AG20443 (cell line): ENCODE measurements at places on chromosomes 16 and 17.

DNA sequence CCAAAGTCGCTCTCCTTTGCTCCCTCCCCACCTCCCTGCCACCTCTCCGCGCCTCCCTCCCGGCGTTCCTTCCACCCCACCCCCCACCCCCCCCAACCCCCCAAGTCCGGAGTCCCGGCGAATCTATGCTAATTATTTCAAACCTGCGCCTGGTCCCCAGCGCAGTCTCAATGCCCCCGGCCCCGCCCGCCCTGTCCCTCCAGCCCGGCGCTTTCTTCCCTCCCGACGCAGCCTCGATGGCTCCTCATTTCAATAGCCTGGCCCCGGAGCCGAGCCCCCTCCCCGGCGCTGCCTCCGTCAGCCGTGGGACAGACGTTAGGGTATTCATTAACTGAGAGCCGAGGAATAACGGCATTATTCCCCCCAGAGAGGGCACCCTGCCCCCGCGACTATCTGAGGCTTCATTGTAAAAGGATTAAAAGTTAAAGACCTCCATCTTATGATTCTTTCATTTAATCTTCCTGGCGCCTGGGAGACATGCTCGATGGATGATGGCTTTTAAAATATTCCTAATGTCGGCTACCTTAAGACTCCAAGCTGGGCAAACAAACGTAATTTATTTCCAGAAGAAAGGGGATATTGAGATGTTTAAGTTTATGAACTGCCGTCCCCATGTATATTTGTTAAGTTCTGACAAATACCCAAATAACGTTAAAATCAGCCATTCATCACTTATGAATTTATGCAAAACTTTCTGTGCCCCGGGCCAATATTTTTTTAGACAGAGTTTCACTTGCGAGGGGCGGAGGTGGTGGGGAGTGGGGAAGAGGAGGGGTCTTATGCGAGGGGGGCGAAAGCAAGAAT, 3.4 kb downstream of the NOG start:
- DNase-seq: no peak

DNA sequence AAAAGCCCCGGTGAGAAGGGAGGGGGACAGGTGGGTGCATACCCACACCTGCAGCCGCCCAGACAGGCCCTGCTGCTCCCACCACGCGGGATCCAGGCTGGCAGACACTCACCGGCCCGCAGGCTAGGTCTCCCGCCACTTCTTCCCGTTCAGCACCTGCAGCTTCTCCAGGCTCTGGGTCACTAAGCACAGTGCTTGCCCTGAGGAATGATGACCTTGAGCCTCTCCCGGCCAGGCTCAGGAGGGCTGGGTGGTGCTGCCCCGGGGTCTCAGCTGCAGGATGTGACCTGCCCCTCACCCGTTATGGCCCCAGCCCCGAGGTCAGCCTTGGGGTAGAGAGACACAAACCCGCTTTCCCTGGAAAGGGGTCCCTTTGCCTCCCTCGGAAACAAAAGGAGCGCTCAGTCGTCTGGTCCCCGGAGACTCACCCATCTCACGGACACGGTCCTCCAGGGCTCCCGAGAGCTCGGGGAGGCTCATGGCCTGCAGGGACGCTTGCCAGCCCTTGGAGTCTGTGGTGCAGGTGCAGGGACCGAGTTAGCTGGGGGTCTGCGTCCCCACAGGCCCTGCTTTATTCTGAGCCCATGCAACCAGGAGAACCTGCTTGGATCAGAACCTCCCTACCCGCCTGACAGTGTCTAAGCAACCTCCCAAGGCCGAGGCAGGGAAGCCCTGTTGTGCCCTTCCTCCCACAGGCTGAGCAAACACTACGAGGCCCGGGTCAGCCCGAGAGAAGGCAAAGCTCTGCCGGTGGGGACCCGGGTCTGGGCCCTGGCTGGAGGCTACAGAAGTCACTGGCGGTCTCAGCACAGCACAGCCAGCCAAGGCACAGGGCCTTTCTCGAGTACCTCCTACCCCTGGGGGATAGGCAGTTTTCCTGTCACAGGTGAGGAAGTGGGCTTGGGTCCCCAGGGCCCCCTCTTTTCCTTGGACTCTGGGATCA, 3.8 kb downstream of the NUDT16L1 start:
- DNase-seq: no peak

DNA sequence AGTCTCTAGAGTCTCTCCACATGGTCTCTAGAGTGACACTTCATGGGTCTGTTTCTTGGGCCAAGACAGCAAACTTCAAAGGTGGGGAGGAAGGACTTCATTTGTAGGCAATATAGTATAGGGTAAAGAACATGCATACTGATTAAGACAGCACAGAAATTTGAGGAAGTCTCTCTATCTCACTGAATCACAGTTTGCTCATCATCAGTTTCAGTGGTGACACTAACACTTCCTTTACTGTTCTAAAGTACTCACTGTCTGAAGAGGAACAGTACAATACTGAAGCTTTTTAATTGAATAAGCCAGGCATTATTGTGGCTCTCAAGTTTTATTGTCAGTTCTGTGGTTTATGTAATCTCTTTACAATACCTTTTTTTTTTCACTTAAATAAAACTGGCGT, 656.4 kb upstream of the CDH8 start:
- DNase-seq: no peak

- DNase-seq: peak; percentile 54
These were observed 727 bp downstream of the CORO7 start for GRCh38 chr16:4415538-4416199.

DNA sequence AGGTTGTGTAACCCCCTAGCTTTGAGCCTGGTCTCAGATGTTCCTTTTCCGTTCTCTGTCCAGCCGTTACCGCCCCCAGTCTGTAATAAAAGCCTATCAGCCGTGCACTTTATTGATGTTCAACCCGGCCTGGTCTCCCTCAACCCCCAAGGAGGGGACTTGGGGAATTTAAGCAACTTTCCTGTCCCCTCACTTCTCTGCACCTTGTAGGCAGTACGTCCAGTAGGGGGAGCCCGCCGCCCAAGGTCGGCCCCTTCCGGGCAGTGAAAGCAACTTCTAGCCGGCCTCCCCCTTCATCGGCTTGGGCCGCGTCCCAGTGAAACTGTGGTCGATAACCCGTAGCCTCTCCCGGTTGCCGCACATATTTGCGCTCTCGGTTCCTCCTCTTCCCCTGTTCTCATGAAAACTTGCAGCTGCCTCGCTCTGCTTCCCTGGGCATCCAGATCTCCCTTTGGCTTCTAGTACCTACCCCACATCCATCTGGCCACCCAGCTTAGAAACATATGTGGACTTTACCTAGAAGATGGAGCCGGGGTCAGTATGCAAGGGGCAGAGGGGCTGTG, 7.9 kb downstream of the PNPO start:
- DNase-seq: peak; percentile 90

GRCh38 chr17:82154881-82155331, 56.9 kb upstream of the FASN start:
- DNase-seq: no peak

GRCh38 chr16:69599731-69600130, 34.0 kb downstream of the NFAT5 start:
- DNase-seq: no peak

GRCh38 chr16:30535777-30536190, 1.1 kb upstream of the ZNF747 start:
- peak; percentile 90 for DNase-seq

GRCh38 chr17:83123896-83124801, 44.7 kb downstream of the METRNL start:
- DNase-seq: no peak

- DNase-seq: no peak
These were observed 27.0 kb downstream of the CDC27 start for GRCh38 chr17:47162013-47162622.

DNA sequence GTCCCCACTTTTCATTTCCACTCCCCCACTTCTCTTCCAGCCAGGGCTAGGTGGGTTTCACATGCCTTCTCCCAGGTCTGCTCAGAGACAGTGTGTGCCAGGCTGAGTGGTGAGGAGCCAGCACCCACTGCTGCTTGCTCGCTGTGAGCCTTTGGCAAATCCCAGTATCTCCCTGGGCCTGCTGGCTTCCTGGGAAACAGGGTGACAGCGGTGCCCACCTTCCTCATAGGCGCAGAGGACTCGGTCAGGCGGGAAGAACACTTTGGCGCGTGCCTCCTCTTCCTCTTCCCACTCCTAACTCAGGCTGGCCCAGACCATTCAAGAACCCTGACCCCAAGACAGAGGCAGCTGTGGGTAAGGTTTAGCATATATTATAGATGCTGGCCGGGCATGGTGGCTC, 456 bp upstream of the PRSS53 start:
- no peak for DNase-seq

DNA sequence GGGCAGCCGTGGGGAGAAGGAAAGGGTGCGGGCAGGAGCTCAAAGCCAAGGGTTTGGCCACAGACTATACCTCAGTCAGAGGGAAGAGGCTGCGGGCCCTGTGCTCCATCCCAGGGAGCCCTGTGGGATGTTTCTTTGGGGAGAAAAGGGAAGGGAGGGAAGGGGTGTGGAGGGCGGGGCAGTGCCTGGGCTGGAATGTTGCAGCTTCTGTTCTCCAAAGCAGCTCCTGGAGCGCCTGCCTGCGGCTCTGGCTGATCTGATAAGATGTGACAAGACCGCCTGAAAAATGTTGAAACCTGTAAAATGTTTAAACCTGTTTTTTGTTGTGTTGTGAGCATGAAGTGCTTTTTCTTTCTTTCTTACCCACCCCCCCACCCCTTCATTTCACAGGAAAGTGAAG, 32.8 kb downstream of the WNT3 start:
- DNase-seq: peak; percentile 35

DNA sequence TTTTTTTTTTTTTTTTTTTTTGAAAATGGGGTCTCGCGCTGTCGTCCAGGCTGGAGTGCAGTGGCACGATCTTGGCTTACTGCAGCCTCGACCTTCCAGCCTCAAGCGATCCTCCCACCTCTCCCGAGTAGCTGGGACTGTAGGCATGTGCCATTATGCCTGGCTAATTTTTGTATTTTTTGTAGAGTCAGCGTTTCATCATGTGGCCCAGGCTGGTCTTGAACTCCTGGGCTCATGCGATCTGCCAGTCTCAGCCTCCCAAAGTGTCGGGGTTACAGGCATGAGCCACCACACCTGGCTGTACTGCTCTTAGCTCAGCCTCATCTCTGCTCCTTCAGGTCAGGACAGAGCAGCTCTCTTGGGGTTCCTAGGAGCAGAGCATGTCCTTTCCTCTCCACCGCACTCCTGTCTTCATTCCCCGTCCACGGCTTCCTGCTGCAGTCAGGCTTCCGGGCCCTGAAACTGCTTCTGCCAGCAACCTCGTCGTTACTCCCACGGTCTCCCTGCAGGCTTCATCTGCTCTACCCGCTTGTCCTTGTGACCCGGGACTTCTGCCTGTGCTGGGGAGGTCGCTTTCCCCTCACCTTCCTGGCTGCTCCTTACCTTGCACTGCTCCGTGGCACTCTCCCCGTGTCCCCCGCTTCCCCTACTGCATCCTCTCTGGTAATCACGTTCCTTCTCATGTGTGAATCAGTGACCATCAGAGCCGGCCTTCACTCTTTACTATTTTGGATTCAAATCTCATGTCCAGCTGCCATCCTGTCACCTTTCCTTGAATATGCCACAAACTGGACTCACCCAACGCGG, 38.0 kb downstream of the PRMT7 start:
- DNase-seq: no peak

DNA sequence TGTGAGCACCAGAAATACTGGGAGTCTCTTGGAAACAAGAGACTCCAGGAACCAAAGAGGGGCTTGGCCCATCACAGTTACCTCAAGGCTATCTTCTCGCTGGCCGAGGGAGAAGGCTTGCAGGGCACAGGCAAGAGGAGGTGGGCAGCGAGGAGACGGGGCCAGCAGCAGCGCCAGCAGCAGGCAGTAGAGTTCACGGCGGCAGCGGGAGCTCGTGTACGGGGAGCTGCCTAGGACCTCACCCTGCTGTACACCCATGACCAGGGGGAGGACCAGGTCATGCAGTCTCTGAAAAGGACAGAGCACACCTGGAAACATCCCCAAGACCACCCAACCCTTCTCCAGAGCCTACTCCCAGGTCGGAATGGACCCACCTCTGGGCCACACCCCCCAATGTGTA, 30.8 kb downstream of the PELP1 start:
- DNase-seq: no peak

GRCh38 chr17:31787857-31788570, 71.0 kb downstream of the COPRS start:
- peak; percentile 94 for DNase-seq

DNA sequence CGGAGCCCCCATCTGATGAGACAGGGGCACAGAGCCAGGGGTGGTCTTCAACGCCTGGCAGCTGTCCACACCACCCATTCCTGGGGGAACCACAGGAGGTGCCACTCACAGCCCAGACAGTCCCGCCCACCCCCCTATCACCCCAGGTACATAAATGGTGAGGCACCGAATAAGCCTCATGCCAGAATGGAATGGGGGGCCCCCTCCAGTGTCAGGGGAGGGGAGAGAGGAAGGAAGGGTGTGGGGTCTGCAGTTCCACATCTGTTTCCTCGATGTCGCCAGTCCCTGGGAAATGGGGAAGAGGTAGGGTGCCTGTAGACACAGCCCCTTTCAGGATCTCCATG, 1.7 kb downstream of the TMC6 start:
- no peak for DNase-seq

- DNase-seq: no peak
These were observed 13.5 kb downstream of the COX10 start for GRCh38 chr17:14082848-14083247.
